ENCODE measurements at places on chromosomes 12 and 14.

DNA sequence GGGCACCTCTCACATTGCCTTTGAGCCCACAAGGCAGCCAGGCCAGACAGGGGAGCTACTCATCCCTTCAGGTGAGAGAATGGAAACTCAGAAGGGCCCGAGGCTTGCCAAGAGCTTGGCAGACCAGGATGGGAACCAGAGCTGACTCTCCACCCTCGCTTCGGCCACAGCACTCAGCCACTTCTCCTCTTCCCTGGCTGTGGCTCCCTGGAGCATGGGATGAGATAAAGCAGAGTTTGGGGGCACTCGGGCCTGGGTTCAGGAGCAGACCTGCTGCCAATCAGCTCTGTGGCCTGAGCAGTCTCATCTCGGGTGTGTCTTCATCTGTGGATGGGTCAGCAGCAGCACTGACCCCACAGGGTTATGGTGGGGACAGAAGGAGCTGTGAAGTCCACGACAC is 20.0 kb upstream of the CCDC85C start:
- DNase-seq: no peak

GRCh38 chr12:99605-100004 is 33.0 kb downstream of the IQSEC3 start:
- DNase-seq: no peak

DNA sequence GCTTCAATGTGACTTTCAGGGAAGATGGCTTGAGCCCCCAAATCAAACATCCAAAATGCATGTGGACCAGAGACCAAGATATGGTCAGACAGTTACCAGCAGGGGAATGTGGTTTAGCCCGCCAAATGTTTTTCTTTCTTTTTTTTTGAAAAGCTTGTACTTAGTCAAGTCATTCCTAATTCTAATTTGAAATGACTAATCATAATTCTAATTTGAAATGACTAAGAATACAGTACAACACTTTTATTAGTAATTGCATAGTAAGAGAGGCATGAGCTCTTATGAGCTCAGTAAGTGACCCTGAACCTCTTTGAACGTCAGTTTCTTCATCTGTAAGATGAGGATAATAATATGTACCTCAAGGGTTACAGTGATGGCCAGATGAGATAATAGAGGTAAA is 72.4 kb downstream of the HECTD4 start:
- no peak for DNase-seq

DNA sequence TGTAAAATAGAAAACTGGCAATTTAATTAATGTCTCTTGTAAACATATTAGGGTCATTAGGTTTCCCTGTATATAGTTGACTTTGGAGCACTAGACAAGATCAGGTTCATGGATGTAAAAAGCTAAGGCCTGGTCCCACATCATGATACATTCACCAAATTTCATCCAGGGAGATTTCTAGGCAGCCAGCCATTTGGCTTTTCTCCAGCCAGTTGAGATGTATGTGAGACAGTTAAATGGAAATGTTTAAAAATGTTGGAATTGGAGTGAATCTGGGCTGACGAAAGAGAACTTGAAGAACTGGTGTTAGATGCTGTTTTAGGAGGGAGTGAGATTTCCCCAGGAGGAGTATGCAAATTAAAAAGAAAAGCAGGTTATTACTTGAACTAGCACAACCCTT is 41.8 kb upstream of the CLEC14A start:
- DNase-seq: no peak

GRCh38 chr14:55297611-55298499 is 26.6 kb downstream of the FBXO34 start:
- DNase-seq: no peak

- no peak for DNase-seq
Measured at GRCh38 chr14:52917735-52918134, 33.1 kb downstream of the FERMT2 start.

DNA sequence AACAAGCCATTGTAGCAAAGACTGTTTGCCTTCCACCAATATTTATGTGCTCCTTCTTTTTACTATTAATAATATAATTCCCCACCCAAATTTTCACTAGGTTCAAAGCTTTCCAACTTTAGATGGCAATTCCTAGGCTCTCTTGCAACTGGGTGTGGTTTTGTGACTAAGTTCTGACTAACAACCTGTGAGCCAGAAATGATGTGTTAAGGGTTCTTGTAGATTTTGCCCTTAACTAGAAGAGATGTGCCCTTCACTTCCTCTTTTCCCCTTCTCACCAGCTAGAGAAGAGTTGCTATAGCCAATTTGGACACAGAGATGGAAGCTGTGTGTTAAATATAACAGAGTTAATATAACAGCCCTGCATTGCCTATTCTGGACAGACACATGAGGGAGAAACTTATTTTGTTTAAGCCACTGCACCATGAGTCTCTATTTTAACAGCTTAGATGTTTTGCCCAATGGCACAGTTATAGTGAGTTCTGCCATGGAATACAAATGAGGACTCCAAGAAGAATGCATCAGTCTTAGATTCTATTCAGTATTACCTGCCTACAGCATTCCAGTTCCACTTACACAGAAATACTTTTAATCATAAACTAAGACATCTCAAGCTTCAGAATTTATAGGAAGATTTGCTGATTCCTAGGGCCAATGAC is 216.2 kb downstream of the DUSP6 start:
- DNase-seq: no peak

- DNase-seq: no peak
Measured at GRCh38 chr14:97757491-97757890, 960.3 kb downstream of the VRK1 start.

GRCh38 chr12:93844164-93844784 is 167.1 kb downstream of the CRADD start:
- no peak for DNase-seq

GRCh38 chr12:62426089-62426488 is 40.5 kb upstream of the MON2 start:
- DNase-seq: no peak

- no peak for DNase-seq
Measured at GRCh38 chr14:54771411-54772027, 131.1 kb downstream of the GCH1 start.

- no peak for DNase-seq
Measured at GRCh38 chr12:15520083-15520482, 197.8 kb downstream of the PTPRO start.

DNA sequence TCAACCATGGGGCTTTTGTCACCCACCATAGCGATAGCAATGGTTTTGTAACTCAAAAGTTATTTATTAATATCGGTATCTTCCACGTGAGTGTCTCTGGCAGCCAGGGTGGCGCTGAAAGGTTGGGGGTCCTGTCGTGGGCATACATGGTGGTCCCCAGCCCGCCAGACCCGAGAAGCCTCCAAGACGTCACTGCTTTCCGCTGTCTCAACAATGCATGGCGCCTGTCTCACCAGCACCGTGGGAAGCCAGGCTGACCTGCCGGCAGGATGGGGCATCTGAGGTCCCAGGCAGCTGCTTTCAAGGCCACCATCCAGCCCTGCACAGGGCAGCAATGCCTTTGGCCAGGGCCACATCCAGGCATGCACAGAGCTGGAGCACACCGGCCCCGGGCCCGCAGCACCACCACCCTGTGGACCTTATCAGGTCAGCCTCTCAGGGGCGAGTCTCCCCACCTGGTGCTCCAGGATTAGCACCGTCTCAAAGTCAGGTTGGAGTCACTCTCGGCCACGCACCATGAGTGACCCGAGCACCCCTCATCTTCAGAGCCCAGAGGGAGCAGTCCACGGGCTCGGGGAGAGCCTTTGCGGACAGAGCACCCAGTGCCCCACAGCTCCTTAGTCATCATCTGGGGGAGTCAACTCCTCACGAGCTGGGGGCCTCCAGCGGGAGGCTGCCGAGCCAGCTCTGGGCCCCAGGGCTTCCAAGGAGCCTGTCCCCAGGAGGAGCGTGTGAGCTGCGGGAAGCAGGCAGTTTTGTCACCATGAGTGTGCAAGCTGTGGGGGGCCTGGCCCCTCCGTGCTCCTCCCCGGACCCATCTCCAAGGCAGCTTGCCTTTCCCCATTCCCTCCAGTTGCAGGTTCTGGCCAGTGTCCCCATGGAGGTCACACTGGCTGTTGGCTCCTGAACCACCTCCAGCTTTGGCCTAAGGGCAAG is 14.6 kb upstream of the C14orf180 start:
- DNase-seq: no peak

DNA sequence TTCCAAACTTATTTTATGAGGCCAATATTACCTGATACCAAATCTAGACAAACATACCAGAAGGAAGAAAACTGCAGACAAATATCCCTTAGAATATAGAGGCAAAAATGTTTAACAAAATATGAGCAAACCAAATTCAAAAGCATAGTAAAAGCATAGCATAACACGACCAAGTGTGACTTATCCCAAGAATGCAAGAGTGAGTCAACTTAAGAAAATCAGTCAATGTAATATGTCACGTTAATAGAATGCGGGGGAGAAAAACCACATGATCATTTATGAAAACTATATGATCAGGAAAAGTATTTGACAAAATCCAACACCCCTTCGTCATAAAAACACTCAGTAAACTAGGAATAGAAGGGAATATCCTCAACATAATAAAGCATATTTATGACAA is 217.3 kb downstream of the ADGRD1 start:
- no peak for DNase-seq

DNA sequence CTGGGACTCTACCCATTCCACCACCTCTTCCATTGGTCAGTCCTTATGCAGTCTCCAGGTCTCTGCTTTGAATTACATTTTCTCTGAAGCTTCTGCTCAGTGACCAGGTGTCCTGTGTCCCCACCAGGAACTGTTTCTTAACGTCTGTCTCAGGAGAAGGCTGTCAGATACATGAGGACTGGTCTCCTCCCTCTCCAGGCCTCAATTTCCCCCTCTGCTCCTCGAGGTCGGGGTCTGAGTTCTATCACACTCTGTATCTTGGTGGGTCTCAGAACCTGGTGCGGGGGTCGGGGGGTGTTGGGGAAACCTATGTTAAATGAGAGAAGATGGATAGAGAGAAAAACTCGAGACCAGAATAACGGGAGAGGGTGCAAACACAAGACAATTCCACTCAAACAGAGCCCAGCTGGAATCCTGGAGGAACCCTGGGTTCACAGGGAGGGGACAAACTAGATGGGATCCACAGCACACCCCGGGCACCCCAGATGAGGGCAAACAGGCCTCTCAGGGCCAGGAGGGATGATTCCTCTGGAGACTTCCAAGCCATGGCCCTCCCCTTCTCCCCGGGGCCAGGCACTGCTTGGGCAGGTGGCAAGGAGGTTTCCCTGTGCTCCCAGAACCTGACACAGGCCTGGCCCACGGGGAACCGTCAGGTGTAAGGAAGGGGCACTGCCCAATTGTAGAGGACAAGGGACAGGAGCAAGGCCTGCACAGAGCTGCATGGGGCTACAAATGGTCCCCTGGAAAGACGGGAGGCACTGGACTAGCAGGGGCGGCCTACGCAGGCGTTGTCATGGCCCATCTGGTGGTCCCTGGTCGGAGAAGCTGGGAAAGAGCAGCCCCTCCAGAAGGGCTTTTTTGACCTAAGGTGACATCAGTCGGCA is 313.2 kb upstream of the DIO3 start:
- DNase-seq: no peak

- DNase-seq: no peak
Measured at GRCh38 chr12:124792156-124792555, 71.5 kb downstream of the SCARB1 start.

DNA sequence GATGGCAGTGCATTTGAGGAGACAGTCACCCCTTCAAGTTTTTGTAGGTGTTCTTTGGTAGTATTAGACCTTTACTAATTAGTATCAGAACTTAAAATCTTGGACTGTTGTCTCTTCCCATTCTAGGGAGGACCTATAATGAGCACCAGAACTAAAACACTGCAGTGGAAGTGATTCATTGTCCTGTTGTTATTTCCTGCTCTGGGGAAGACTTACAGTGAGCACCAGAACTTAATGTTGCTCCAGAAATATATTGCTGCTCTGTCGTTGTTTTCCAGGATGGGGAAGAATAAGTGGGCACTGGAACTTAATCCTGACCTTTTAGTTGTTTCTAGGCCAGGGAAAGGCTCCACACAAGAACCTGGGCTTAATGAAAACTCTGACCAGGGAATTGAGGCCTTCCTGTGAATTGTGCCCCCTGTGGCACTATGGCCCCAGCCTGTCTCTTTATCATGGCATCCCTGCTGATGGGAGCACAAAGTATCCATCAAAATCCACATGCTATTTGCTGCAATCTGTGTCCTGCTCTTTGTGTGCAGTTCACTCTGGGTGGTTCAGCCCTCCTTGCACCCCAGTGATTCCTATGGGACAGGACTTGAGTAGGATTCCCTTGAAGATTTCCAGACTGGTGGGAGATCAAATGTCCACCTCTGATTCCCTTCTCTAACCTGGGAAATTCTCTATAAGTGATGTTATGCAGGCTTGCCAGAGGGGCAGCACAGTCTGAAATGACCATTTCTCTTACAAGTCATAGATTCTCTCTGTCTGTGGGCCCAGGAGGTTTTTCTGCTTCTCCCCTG is 175.8 kb downstream of the PAWR start:
- DNase-seq: no peak

Data from stimulated activated CD4-positive, alpha-beta T cell treated with anti-CD3 and anti-CD28 coated beads, TNF-alpha, amount 100 ng/mL, for 4 hours (primary cell).